ENCODE measurements at places on chromosomes 2 and 18.

DNA sequence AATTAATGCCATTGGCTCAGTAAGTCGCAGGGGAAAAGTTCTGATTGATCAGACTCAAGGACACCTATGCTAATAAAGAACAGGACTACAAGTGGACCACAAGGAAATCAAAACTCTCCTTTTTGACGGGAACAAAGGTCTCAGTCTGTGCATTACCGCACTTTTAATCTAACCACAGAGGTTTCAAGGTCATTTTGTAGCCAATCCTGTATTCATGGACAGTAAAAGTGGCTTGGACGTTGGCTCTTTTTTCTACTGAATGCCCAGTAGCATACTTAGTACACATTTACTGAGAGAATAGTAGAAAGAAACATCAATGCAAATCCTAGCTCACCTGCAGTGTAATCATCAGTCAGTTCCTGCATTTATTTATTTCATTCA, 471.9 kb downstream of the PID1 start:
- no peak for DNase-seq
- no peaks in the 10 kb centered on the region for H3K36me3 ChIP-seq
- H3K27me3 ChIP-seq, result no peaks in the 10 kb centered on the region
- H3K4me3 ChIP-seq, result no peak overlapping the region

DNA sequence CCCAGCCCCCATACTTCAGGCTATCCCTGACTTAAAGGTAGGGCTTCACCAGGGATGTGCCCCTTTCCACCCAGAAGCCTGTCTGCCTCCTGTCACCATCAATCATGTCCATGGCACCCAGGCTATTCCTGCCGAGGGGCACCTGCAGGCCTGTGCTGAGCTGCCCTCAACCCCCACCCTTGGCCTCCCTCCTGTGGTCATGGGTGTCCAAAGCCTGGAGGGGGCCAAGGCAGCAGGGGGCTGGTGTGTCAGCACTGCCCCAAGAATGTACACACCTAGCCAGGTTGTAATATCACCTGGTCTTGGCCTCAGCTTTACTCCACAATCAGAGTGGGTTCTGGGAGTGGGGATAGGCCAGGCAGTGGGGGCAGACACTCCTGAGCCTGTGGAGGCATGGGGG, 69.3 kb downstream of the SUCLG1 start:
- no peaks in the 10 kb centered on the region for H3K36me3 ChIP-seq
- H3K4me3 ChIP-seq, result no peak overlapping the region
- no peaks in the 10 kb centered on the region for H3K27me3 ChIP-seq
- no peak for DNase-seq
- no peaks in the 10 kb centered on the region for H3K4me1 ChIP-seq

GRCh38 chr18:13273800-13274199, 55.2 kb downstream of the LDLRAD4 start:
- H3K27ac ChIP-seq, result no peak overlapping the region
- H3K27me3 ChIP-seq, result no peaks in the 10 kb centered on the region
- no peak for DNase-seq
- H3K4me1 ChIP-seq, result peaks cover 11% of the 10 kb centered on the region
- no peaks in the 10 kb centered on the region for H3K36me3 ChIP-seq

GRCh38 chr2:72051971-72052505, 95.6 kb downstream of the CYP26B1 start:
- H3K4me3 ChIP-seq, result no peak overlapping the region
- no peaks in the 10 kb centered on the region for H3K27me3 ChIP-seq
- no peak for DNase-seq
- H3K36me3 ChIP-seq, result no peaks in the 10 kb centered on the region
- no peaks in the 10 kb centered on the region for H3K4me1 ChIP-seq

DNA sequence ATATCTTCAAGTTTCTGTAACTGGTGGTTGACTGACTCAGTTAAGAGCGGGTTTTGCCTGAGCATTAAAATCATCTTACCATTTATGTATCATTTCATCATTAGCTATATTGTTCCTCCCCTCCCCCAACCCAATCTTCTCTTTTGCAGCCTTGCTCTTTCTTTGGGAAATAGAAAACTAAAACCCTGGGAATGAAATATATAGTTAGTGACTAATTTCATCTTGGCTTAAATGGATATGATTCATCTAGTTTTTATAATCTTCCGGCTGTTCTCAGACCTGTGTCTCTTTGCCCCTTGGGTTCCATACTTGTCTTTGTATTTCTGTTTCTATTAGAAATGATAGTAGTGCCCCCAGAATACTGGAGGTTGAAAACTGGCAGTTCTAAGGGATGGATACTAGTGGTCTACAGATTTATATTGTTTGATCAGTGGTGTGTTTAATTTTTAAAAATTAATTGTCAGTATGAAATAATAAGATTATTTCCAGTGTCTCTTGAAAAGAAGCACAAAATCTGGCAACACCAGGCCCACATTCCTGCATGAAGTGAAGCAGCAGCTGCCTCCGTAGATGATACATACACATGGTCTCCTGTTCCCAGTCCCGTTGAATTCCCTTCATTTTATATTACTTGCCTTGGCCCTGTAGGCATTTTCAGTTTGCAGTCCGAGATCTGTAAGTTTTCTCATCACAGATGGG, 44.5 kb downstream of the PHLPP1 start:
- no peak for DNase-seq
- H3K4me3 ChIP-seq, result no peak overlapping the region
- H3K4me1 ChIP-seq, result peaks cover 9% of the 10 kb centered on the region
- no peaks in the 10 kb centered on the region for H3K36me3 ChIP-seq
- no peaks in the 10 kb centered on the region for H3K27me3 ChIP-seq

- no peak overlapping the region for H3K27ac ChIP-seq
- H3K36me3 ChIP-seq, result no peaks in the 10 kb centered on the region
- no peaks in the 10 kb centered on the region for H3K27me3 ChIP-seq
- H3K4me3 ChIP-seq, result no peak overlapping the region
Observed at GRCh38 chr18:6633310-6633709, 96.2 kb upstream of the ARHGAP28 start.

DNA sequence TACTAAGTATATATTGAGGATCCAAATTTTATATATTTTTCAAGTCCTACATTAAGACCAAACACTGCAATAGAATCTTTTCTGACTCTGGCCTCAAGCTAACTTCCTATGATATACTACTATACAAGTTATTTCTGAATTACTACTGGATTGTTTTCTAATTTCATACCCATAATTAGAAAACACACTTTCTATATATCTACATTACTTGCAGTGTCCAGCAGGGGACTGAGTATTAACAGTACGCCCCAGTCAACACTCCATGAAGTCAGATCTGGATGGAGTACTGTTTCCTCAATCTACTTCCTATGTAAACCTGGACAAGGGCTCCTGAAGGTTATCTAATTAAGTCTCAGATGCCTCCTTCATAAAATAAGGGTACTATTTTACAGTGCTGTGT, 26.5 kb downstream of the RMP24 start:
- no peak for DNase-seq
- H3K4me3 ChIP-seq, result no peak overlapping the region
- no peaks in the 10 kb centered on the region for H3K4me1 ChIP-seq
- H3K36me3 ChIP-seq, result no peaks in the 10 kb centered on the region
- no peaks in the 10 kb centered on the region for H3K27me3 ChIP-seq

All from esophagus squamous epithelium (tissue), 5 donors.